ENCODE measurements at places on chromosomes 5 and 9. TPM values are rescaled to one million over a fixed set of nuclear protein-coding genes. Genes with fewer than 3 reads are reported as not detected.

- no peak for DNase-seq
Measured at GRCh38 chr5:171268700-171269620, 40.1 kb upstream of the TLX3 start.

Gene PCDHGA4
- 16.1 TPM for total RNA-seq

DNA sequence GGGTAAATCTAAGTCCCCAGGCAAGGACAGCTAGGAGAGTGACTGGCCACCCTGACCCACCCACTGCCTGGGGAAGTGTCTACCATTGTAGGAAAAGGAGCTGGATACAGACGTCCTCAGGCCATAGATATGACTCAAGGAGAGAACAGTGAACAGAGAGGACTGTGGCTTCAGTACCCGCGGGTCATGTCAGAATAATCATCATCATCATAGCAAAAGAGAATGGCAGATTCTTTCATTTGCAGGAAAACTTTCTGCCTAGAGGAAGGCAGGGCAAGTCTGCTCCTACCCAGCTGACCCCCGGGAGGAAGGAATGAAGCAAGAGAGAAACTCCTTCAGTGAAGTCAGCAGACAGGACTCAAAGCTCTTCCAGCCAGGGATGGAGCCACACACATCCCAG, 52.2 kb upstream of the UBTD2 start:
- DNase-seq, result no peak

Gene AIF1L
- total RNA-seq, result 18.0 TPM

Gene ZCCHC9
- 35.9 TPM for total RNA-seq

Gene UBE2QL1
- total RNA-seq, result not detected

- DNase-seq, result no peak
Measured at GRCh38 chr9:92769286-92769685, 4.7 kb upstream of the BICD2 start.

Gene TNFSF8
- 1.1 TPM for total RNA-seq

DNA sequence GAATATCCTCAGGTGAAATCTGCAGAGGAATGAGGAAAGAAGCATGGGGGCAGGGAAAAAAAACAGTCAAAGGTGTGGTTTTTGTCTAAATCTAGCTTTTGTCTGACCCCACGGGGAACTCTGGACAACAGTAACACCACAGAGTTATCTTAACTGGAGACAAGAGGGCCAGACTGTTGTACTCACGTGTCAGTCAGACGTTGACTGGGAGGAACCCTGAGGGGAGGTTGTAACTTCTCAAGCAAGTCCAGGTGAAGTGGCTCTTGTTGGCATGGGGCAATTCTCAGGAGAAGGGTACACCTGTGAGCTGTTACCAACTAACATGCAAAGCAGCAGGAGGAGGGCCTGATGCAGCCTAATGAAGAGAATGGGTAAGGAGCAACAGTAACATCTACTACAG, 44.1 kb upstream of the SHISAL2B start:
- no peak for DNase-seq

Gene SLCO6A1
- not detected for total RNA-seq

DNA sequence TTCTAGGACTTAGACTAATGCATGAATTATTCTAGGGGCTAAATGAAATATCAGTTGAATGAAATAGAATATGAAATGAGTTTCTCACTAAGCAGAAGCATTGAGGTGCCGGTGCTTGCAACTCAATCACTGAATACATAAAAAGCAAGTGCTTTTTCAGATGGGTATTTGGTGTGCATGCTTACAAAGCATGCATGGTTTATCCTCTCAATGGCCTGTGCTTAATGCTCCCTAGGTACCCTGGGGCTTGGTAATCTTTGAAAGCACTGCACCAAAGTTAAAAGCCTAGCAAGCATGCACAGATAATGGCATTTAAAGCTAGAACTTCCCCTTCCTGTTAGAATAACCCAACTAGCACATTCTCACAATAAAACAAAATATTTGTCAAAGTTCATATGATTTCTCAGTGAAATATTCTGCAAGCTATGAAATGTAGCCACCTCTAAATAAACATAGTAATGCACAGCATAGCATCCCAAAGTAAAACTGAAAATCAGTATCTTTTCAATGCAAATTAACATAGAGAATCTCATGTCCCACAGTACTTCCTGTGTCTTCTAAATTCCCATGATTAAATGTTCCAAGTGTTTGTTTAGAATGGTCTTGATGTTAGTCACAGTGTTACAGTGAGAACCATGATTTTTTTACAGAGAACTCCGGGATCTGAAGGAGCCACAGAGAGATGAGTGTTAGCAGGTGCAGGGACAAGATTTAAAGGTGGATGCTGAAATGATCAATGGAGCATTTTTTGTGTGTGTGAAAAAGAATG, 143.4 kb upstream of the CDH6 start:
- DNase-seq, result no peak

DNA sequence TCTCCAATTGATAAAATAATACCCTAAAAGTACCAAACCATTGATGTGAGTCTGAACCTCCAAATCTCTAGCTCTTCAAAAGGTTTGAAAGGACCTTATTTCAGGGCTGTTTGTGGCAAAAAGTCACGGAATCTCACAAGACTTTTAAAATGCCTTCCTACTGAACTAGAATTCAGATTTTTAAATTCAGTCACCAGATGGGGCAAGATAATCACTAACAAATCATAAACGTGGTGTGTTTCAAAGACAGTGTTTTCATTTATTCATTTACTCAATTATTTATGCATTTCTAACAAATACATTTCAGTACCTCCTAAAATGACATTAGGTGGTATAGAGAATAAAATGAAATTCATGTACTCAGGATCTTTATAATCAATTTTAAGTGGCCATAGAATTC, 68.2 kb upstream of the SMC2 start:
- DNase-seq, result no peak
